CD4-positive, alpha-beta T cell treated with Interferon alpha-2 for 1 hour (primary cell): ENCODE measurements at places on chromosomes 6 and 20.

DNA sequence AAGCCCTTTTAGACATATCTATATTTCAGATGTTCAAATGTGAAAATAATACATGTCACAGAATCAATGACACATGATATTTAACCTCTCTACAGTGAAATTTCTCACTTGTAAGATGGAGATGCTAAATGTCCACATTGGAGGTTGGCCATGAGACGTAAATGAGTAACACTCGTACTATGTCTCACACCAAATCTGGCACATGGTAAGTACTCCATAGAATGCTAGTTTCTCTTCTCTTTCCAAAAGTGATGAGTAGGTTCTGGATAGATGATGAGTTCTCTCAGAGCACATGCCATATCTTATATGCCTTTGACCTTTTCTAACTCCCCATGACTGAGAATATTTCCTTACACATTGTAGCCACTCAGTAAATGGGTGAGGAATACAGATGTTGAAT is 17.7 kb downstream of the GFOD1 start:
- DNase-seq = no peak

- no peak for DNase-seq
Observed at GRCh38 chr6:138099832-138100231, 7.4 kb downstream of the PERP start.

GRCh38 chr6:9494864-9495263 is 920.0 kb downstream of the TFAP2A start:
- no peak for DNase-seq

DNA sequence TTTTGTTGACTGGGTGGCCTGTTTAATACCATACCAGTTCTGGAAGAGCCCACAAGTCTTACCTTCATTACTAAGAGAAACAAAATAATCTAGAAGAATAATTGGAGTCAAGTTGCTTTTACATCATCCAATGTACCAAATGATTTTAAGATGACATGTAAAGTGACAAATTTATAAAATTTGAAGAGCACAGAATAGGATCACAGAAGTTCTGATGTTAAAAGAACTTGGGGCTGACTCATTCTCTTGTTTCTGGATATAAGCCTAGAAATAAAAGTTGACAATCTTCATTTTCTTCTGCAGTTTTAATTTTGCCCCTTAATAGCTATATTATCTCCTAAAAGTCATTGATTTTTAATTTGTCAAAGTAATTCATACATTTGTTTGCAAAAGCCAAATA is 317.5 kb upstream of the MARCKS start:
- DNase-seq = no peak

GRCh38 chr6:163487606-163488005 is 73.1 kb downstream of the QKI start:
- no peak for DNase-seq

- DNase-seq = no peak
Observed at GRCh38 chr6:36610956-36611336, 16.8 kb downstream of the SRSF3 start.

DNA sequence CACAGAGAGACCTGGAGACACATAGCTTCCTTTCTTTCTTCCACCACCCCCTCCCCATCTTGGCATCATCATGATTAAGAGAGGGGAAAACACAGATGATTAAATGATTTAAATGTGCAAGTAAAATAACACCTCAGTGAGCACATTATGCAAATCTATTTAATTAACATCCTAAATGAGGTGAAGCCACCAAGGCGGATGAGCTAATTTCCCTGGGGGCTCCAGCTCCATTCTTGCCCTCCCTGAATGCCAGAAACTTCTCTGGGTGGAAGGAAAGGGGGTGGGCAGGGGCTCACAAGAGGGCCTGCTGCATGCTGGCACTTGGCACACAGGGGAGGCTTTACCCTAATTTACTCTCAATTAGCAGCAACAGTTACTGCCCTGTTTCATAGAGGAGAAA is 32.5 kb upstream of the TGM2 start:
- DNase-seq = no peak

GRCh38 chr6:347951-348859 is 43.3 kb upstream of the IRF4 start:
- no peak for DNase-seq

DNA sequence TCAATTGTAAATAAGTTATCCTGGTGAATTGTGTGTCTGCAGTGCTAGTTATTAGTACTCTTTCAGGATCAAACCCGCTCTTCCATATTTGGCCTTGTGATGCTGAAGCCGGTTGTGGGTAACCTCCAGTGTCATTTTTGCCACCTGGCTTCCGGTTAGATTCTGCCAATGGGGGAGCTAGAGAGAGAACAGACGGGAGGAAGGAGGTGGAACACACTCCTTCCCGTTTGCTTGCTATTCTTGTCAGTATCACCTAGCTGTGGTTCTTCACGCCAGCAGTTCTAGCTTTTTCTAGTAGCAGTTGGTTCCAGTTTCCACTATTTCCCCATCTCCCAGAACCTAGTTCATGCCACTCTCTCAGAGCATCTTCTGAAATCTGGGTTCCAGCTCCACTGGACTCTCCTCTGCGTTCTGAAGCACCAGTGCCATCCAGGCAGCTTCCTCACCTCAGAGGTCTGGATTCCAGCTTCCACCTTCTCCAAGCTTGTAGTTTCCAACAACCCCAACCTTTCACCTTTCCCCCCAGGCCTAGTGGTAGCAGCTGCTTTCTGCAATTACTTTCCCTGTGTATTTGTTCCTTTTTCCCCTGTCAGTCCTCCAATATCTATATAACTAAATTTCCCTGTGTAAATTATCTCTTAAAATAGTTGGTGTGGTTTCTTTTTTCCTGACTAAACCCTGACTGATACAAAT is 46.9 kb upstream of the LOC128125822 start:
- no peak for DNase-seq

- no peak for DNase-seq
Observed at GRCh38 chr6:163392533-163392932, 22.0 kb upstream of the QKI start.

DNA sequence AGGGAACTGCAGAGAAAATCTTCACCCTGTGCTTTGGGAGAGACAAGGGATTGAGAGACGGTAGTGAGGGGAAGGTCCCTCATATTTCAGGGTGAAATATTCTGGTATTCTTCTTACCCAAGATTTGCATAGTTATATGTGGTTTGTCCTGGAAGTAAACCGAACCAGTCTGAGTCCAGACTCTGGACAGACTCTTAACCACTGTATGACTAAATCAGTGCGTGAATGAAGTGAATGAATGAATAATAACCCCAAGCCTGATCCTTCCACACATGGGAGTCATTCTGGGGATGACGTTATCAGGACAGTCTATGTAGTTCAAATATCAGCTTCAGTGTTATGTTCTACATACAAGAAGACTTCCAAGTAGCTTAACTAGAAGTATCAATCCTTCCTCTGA is 690.7 kb downstream of the KIF16B start:
- no peak for DNase-seq

DNA sequence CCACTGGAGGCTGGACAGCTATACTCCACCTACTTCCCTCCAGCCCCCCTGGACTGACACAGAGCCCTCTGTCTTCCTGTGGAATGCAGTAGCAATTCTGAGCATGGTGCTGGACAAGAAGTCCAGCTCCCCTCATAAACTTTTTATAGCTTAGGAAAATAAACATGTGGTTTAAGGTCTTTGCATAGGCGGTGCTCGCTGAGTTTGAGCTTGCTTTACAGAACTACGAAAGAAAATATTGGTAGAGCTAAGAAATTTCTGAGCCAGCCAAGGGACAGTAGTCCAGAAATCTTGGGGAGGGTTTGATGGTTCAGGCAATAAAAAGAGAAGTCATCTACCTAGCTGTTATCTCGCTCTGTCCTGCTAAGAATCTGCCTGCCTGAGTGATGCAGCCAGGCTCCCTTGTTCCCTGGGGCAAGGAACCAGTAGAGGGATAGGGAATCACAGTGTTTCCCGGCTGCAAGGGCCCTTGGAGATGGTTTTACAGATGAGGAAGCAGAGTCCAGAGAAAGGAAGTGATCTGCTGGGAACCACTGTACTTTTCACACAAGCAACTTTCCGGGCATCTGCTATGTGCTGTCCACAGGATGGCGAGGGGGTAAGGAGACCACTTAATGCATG is 343.4 kb downstream of the CDC5L start:
- no peak for DNase-seq

- DNase-seq = no peak
Observed at GRCh38 chr6:108321253-108321747, 26.4 kb downstream of the AFG1L start.

DNA sequence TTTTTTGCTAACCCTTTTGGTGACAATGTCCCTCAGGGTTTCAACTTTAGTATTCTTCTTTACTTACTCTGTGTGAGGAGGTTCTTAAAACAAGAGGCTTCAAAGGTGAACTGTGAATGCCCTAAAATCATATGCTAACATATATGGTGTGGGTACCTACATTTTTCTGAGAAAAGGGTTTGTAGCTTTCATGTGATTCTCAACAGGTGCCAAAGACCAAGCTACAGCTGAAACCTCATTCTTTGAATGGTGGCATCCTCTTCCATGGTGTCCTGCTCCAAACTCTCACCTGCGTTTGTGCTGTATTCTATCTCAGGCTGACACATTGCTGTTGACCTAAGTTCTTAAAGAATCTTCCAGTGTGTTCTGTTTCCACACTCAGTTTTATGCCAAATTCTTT is 177.3 kb downstream of the PRL start:
- DNase-seq = no peak
